ENCODE measurements at places on chromosomes 11 and 22. TPM values are rescaled to one million over a fixed set of nuclear protein-coding genes. Genes with fewer than 3 reads are reported as not detected.

DNA sequence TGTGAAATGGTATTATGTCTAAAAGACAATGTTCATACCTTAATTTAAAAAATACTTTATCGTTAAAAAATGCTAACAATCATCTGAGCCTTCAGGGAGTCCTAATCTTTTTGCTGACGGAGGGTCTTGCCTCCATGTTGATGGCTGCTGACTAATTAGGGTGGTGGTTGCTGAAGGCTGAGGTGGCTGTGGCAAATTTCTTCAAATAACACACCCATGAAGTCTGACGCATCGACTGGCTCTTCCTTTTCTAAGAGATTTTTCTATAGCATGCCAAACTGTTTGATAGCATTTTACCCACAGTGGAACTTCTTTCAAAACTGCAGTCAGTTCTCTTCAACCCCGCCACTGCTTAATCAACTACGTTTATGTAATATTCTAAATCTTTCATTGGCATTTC is 33.6 kb downstream of the TCF20 start:
- DNase-seq = no peak
- H3K4me1 ChIP-seq = 0 out of 2 replicates have a peak, but pooled peaks cover 4% of the 10 kb centered on the region
- no peak overlapping the region for H3K4me3 ChIP-seq
- H3K36me3 ChIP-seq = 0 out of 2 replicates have a peak, but pooled peaks cover 3% of the 10 kb centered on the region
- H3K27me3 ChIP-seq = no peaks in the 10 kb centered on the region
- H3K27ac ChIP-seq = no peak overlapping the region

- H3K36me3 ChIP-seq = no peaks in the 10 kb centered on the region
- H3K27ac ChIP-seq = no peak overlapping the region
- no peak overlapping the region for H3K4me3 ChIP-seq
- no peaks in the 10 kb centered on the region for H3K27me3 ChIP-seq
These were observed 19.6 kb upstream of the MOGAT2 start for GRCh38 chr11:75697906-75698581.

- no peak overlapping the region for H3K27ac ChIP-seq
- no peaks in the 10 kb centered on the region for H3K4me1 ChIP-seq
- H3K27me3 ChIP-seq = no peaks in the 10 kb centered on the region
- no peak for DNase-seq
These were observed 9.0 kb upstream of the RAG1 start for GRCh38 chr11:36558571-36559413.

DNA sequence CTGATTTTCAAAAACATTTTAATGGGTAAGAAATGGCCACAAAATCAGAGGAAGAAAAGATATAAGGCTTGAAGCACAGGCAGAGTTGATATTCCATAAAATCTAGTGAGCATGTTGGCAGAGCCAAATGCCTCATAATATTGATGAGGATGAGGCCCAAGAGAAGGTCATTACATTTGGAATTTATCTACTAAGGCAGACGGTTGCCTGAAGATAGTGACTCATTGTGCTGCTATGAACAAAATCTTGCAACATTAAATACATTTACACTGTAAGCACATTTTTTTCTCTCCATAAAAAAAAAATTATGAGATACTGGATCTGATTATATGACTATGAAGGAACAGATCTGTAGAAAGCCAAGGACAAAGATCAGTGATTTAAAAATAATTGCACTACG is 881.4 kb upstream of the CHORDC1 start:
- H3K27me3 ChIP-seq = no peaks in the 10 kb centered on the region
- H3K4me3 ChIP-seq = no peak overlapping the region
- no peak for DNase-seq
- H3K27ac ChIP-seq = no peak overlapping the region
- H3K36me3 ChIP-seq = no peaks in the 10 kb centered on the region

DNA sequence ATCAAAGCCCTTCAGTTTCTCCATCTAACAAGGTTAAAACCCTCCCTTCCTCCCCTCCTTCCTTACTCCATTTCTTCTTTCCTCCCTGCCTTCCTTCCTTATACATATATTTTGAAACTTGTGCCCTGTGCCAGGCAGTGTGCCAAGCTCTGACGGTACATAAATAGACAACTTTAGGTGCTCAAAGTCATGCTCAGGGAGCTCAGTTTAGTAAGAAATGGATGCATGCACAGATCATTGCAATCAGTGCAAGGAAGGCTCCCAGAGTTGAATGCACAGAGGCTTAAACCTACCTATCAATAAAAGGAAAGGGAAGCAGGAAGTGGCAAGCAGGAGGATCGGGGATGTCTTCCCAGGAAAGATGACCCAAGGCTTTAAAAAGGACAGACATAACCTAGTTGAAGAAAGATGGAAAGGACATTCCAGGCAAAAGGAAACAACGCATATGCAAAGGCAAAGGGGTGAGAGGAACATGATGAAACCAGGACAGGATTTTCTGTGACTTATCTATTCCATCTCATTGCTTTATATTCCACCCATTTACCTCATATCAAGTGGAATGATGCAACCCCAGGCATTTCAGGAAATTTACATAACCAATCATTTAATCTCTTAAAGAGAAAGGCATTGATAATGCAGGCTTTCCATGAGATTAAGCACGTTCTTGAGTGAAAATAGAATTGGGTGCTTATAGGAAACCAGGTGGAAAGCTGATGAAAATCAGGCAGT is 13.2 kb downstream of the FZD4 start:
- peaks cover 23% of the 10 kb centered on the region for H3K4me1 ChIP-seq
- H3K4me3 ChIP-seq = no peak overlapping the region
- no peak overlapping the region for H3K27ac ChIP-seq
- no peaks in the 10 kb centered on the region for H3K36me3 ChIP-seq

- H3K4me1 ChIP-seq = peaks cover 14% of the 10 kb centered on the region
- no peak overlapping the region for H3K4me3 ChIP-seq
- H3K27ac ChIP-seq = no peak overlapping the region
- H3K27me3 ChIP-seq = no peaks in the 10 kb centered on the region
- 0 out of 2 replicates have a peak, but pooled peaks cover 4% of the 10 kb centered on the region for H3K36me3 ChIP-seq
- DNase-seq = no peak
These were observed 471.5 kb upstream of the API5 start for GRCh38 chr11:42840176-42840829.

DNA sequence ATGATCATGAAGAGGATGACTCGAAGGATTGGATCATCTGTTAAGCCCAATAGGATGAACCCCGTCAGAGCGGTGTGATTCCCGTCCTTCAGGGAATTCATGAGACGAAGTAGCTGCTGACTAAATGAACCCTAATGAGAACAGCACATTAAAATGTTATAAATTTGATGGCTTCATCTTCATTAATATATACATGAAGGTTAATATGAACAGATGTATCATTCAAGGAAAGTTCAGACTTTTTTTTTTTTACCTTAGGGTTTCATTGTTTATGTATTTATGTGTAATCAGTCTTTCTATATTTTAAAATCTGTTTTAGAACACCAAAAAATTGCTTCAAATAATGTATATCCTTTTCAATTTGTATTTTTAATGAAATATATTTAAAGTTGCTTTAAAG is at the start of gene OR5P2:
OR5P2 (minus strand) TSS at position 101 of the 400 bp plus-strand sequence; CDS start at position 101, 0 bp downstream.
- H3K27ac ChIP-seq = no peak within 1 kb of the TSS
- no peak within 1 kb of the TSS for H3K4me3 ChIP-seq
- no peaks in the 10 kb centered on the region for H3K36me3 ChIP-seq
- DNase-seq = no peak
- H3K27me3 ChIP-seq = no peaks in the 10 kb centered on the region
- no peaks in the 10 kb centered on the region for H3K4me1 ChIP-seq

DNA sequence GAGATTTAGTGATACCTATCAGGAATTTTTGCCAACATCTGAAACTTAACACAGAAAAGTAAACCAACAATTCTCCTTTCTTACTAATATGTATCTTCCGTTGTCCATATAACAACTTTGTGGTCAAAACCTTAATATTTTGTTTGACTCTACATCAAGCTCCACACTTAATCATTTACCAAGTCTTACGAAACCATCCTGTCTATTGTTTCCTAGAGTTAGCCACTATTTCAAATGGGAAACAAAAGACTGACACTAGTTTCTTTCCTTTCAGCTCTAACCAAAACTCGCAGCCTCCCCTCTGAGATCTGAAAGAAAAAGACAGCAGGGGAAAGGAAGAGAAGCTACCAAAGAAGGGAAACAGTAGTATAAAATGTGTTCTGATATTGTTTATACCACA is 26.5 kb upstream of the PRDM10 start:
- H3K27ac ChIP-seq = no peak overlapping the region
- no peak overlapping the region for H3K4me3 ChIP-seq

The C11orf21 gene
- total RNA-seq = not detected

The MOGAT2 gene
- total RNA-seq = not detected

The CSRP3 gene
- not detected for total RNA-seq

The SCARF2 gene
- total RNA-seq = 17.0 TPM

The ZBTB16 gene
- total RNA-seq = 0.19 TPM
